ENCODE measurements at places on chromosomes 5 and 9. TPM values are rescaled to one million over a fixed set of nuclear protein-coding genes. Genes with fewer than 3 reads are reported as not detected.

Gene IL13
- total RNA-seq: not detected

Gene ARID3C
- total RNA-seq: not detected

Gene CARD9
- 5.3 TPM for total RNA-seq

Gene ZNF454
- total RNA-seq: 2.2 TPM

Gene PGM5
- total RNA-seq: 118 TPM

Gene PCDHGA6
- 12.0 TPM for total RNA-seq

Gene LYSMD3
- 24.7 TPM for total RNA-seq

Gene DPYSL3
- total RNA-seq: 288 TPM

Gene OLFM1
- total RNA-seq: 21.0 TPM

Gene TLR4
- total RNA-seq: 35.0 TPM

Gene RPL35
- 812 TPM for total RNA-seq

Gene SUSD3
- 3.8 TPM for total RNA-seq

Gene EHMT1
- total RNA-seq: 85.8 TPM

Gene FOXD1
- total RNA-seq: 15.2 TPM

Gene HAVCR1
- total RNA-seq: 1.0 TPM

Gene SLC36A2
- total RNA-seq: not detected

Gene COL5A1
- total RNA-seq: 108 TPM

Gene PCSK5
- 37.5 TPM for total RNA-seq

Gene SLC6A3
- total RNA-seq: 0.30 TPM

Gene CHSY3
- total RNA-seq: 32.5 TPM

Gene DIPK1B
- 7.3 TPM for total RNA-seq

Gene FRMD3
- 7.4 TPM for total RNA-seq

Gene C9orf153
- total RNA-seq: 1.3 TPM

Gene NRG2
- 1.3 TPM for total RNA-seq

All from aorta (tissue), 5 donors.